ENCODE measurements at places on chromosomes 2 and 18.

- DNase-seq = no peak
Measured at GRCh38 chr18:56545464-56545863, 92.9 kb downstream of the TXNL1 start.

GRCh38 chr2:9122367-9122766 is 84.2 kb upstream of the ASAP2 start:
- DNase-seq = no peak

GRCh38 chr2:157056200-157056676 is 201.3 kb upstream of the GALNT5 start:
- no peak for DNase-seq

DNA sequence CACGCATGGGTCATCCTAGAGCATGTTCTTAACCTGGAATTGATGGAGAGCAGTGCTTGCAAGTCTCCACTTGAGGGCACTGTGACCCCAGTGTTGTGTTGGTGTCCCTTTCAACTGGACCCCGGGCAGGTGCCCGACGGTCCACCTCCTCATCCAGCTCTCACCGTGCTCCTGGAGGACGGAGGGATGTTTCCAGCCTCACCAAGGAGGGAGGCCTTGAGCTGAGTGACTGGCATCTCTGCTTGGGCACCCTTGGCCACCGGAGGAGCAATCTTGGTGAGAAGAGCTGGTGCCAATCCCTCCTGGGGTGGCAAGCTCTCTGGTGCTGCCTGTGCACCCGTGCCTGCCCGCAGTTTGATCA is 45.4 kb upstream of the ASB18 start:
- DNase-seq = no peak

DNA sequence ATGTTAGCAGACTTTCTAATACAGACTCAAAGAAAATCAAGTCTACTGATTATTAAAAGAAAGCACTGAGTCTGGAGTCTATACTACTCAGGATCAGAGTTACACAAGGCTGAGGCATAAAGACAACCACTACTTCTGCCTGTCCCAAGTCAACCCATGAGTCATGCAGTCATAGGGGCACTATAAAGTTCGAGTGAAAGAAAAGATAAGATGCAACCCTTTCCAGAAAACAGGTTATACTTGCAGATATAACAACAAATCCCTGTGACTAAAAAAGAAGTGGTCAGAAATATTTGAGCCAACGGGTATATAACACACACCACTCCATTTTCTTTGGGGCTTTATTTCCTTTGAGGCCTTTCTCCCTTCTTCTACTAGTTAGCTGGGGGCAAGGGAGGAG is 18.6 kb upstream of the SCRN3 start:
- no peak for DNase-seq

DNA sequence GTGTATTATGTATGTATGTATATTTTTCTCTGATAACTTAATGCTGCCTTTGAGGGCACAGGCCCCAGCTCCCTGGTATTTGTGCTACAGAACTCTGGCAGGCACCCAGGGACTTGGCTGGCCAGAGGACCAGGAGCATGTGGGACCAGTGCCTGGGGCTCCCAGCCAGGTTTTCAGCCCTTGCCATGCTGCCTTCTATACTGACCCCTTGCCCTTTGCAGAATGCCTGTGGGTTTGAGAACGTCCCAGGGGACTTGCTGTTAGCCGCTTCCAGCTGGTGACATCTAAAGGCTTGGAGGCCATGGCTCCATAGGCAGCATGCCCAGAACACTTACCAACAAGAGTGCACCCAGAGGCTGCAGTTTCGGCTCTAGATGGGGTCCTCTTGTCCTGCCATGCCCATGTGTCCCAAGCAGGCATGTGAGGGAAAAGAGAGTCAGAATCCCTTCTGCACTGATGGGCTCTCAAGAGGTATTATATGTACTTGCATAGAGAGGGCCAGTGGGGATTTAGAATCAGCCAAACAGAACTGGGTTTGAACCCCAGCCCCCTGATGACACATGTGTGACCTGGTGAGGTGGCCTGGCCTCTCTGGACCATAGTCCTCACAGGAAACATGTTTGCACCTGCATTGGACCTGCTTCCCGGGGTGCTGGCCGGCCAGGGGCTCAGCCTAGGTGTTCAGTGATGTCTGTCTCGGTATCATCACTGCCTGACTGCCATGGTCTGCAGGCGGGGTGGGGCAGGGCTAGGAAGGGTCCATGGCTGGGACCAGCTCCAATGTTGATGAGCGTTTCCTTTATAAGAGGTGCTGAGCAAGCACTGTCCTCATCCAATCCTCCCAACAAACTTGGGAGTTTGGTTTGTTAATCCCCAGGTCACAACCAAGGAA is 119.2 kb upstream of the FHL2 start:
- DNase-seq = no peak

- no peak for DNase-seq
Measured at GRCh38 chr2:106116248-106116647, 77.9 kb downstream of the UXS1 start.

DNA sequence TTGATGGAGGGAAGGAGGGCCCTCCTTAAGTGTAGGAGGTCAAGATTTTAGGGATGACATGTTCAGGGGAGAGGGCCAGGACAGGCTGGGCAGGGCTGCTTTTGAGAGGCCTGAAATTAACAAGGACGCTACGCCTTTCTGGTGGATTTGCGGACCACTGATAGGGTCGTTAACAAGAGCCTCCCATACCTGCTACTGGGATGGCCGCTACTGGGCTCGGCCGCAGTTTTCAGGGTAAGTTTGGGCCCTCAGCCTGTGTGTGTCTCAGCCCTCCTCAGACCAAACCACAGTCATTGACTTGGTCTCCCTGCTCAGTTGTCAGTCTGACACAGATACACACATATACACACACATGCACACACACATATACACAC is 180.9 kb downstream of the SMAD2 start:
- no peak for DNase-seq

GRCh38 chr2:53739032-53739431 is 28.6 kb upstream of the CHAC2 start:
- no peak for DNase-seq

GRCh38 chr2:133824869-133825268 is 256.6 kb upstream of the NCKAP5 start:
- DNase-seq = no peak

DNA sequence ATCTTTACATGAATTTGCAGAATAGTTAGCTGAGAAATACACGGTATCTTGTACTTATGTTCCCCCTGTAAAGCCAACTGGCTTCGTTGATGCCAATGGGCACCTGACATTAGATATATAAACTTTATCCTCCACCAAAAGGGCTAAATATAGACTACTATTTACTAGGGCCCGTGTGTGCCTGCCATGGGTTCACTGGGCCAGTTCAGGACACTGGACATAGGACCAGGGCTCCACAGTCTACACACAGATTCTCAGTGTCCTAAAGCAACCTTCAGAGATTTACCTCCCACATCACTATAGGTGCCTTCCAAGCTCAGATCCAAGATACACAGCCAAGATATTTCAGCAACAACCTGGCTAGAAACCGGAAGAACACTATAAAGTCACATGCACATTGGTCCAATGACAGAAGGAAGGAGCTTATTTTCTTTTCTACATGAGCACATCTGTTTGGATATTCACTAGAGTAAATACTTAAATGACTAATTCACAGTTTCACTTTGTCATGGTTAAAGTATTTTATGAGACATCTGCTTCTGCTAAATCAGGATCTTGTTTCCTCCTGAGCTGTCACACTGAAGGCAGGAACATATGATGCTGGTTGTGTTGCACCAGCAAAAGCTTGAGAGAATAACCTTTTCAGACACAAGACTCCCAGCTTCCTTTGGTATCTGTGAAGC is 95.1 kb downstream of the MYO5B start:
- DNase-seq = no peak

DNA sequence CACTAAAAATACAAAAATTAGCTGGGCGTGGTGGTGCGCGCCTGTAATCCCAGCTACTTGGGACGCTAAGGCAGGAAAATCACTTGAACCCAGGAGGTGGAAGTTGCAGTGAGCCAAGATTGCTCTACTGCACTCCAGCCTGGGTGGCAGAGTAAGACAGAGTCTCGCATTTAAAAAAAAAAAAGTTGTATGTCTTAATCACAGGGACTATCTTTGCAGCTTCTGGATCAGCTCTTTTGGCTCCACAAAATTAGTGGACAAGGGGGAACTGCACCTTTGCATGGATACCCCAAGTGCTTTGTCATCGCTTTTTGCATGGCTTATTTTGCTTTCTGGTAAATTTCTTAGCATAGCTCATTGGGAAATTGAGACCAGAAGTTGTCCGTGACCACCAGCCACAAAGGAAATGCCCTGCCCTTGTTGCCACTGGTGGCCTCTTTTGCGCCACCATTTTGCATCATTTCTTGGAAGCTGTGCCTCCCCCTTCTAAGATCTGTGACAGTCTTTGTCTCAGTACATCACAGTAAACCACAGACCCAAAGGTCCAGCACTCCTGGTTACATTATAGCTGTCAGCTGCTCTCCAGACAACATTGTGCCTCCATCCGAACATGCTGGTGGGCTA is 43.9 kb upstream of the PCBP1 start:
- peak; percentile 91 for DNase-seq

GRCh38 chr18:77038182-77038858 is 94.3 kb downstream of the MBP start:
- DNase-seq = no peak

DNA sequence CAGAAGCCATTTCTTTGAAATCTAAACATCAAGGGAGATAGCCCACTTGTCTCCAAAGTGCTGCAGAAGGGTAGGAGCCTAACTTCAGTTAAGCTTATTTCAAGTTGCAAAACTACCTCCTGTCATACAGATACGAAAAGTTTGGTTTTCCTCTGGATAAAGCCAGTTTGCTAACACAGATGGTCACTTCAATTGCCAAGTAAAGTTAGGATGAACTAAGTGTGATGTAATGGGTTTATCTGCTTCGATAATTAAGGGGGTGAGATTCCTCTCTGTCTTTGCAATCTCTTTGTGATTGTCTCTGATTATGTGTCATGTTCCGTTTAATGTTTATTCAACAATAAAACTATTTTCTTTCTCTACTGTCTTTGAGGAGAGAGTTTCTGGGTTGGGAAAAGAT is 156.4 kb downstream of the SLC39A10 start:
- DNase-seq = no peak

GRCh38 chr18:78542204-78542603 is 437.4 kb upstream of the SALL3 start:
- DNase-seq = no peak

DNA sequence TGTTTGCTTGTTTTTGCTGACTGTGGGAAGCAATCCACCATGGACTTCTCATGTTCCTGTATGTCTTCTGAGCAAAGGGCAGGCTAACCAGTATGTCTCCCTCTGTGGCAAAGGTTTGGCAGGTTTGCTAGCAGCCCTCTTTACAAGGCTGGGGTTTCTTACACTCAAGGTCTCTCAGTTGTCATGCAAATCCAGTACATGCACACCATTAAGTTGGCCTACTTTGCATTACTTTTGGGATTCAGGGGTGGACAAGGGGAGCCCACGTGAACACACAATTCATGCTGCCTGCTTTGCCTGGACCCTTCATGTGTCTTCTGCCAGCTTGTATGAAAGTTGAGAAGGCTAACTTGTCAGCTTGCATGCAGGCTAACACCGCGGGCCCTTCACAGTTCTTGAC is 134.9 kb downstream of the LRRTM4 start:
- no peak for DNase-seq

- no peak for DNase-seq
Measured at GRCh38 chr2:160208655-160209515, 8.8 kb upstream of the ITGB6 start.

DNA sequence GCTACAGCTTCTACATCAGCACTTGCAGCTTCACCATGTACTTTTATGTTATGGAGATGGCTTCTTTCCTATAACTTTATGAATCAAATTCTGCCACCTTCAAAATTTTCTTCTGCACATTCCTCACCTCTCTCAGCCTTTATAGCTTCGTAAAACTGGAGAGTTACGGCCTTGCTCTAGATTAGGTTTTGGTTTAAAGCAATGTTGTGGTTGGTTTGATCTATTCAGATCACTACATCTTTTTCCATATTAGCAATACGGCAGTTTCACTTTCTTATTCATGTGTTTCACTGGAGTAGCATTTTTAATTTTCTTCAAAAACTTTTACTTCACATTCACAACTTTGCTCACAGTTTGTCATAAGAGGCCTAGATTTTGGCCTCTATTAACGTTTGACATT is 242.9 kb upstream of the GYPC start:
- DNase-seq = no peak

- DNase-seq = no peak
Measured at GRCh38 chr2:135257383-135258090, 205.4 kb downstream of the RAB3GAP1 start.

- DNase-seq = no peak
Measured at GRCh38 chr2:74695663-74696062, 41.6 kb downstream of the SEMA4F start.

DNA sequence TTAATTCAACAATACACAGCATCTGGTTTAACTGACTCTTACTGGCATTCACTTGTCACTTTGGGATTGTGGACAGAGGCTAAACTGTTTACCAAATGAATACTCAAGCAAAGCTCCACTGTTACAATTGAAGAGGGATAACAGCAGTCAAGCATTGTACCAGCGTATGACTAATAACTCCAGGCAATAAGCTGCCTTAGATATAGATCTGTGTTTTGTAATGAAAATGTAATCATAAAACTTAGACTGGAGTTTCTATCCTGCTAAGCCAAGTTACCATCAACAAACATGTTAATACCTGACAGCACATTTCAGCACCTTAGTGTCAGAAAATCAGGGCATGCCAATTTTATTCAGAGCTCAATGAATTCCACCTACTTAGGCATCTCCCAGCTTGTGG is 889.5 kb downstream of the EPHA4 start:
- no peak for DNase-seq

- DNase-seq = no peak
Measured at GRCh38 chr2:181574321-181574720, 82.6 kb downstream of the CERKL start.

- DNase-seq = no peak
Measured at GRCh38 chr2:8675543-8675942, 6.3 kb upstream of the ID2 start.

GRCh38 chr2:170486730-170487129 is 228.4 kb upstream of the SP5 start:
- DNase-seq = no peak

DNA sequence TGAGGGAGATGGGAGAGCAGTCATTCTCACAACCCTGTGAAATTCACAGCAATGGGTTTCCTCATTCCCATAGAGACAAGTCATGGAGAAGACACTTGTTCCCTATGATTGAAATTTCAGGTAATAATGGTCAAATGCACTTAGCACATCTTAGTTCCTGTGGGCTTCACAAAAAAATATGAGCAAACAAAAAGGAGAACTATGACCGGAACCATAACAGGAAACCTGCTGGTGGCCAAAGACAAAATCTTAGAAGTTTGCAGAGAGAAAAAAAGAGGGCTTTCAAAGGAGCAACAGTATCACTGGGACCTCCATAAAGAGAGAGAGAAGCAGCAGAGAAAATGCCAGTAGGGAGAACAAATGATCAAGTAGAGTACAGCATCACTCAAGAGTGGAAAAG is 138.9 kb upstream of the APCDD1 start:
- no peak for DNase-seq

GRCh38 chr2:28710545-28710944 is 41.1 kb upstream of the PPP1CB start:
- no peak for DNase-seq

GRCh38 chr2:24012521-24013188 is 2.8 kb downstream of the MFSD2B start:
- DNase-seq = no peak

GRCh38 chr2:3272761-3273160 is 104.9 kb downstream of the EIPR1 start:
- DNase-seq = no peak
